Stimulated activated CD8-positive, alpha-beta memory T cell treated with anti-CD3 and anti-CD28 coated beads, Interleukin-4, amount 100 ng/mL, for 4 hours (primary cell): ENCODE measurements at places on chromosomes 4 and X.

GRCh38 chr4:59175617-59176016 is 2024.5 kb upstream of the ADGRL3 start:
- no peak for DNase-seq

DNA sequence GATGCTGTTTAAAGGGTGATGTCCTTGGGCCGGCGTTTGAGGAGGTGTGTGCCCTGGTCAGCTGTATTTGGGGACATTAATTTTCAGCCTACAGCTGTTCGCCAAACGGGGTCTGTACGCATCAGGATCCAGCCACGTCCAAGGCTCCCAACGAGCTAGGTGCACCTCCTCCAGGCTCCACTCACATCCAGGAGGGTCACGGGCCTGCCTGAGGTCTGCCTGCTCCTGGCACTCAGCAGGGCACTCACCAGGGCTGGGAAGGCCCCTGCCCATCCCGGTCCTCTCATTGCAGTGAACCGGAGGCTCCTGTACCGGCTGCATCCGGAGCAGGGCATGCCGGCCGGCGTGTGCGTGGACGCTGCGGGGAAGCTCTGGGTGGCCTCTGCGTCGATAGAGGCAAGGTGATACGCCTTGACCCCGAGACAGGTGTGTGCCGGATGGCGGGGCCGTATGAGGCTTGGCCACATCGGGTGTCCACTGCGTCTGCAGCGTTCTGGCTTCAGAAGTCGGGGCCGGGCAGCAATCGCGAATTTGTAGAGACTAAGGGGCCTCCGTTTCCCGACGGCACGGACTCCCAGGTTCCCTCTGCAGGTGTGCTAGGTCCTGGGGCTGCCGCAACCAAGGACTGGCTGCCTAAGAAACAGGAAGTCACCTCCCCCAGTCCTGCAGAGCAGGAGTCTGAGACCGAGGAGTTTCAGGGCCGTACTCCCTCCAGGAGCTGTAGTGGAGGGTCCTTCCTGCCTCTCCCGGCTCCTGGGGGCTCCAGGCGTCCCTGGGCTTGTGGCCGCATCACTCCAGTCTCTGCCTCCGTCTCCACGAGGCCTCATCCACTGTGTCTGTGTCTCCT is 27.5 kb upstream of the PLCXD1 start:
- no peak for DNase-seq

DNA sequence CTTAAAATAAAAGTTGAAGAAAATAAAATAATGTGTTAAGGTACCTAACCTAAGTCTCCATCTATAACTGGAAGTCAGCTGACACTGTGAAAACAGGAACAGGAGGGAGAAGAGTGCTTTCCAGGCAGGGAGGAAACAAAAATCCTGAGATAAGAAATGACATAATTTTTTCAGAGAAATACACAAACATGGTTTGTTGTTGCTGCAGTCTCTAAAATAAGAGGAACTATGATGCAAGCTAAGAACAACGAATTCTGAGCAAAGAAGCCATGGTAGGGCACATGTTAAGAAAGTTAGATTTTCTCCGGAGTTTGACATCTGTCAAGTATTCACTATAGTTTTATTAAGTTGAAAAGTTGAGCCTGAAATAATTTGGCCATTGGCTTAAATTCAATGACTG is 26.9 kb downstream of the PAPSS1 start:
- no peak for DNase-seq

GRCh38 chrX:386768-387575 is at the start of gene PPP2R3B:
PPP2R3B (minus strand) TSS chrX:386907; CDS start chrX:386691, 216 bp downstream.
- DNase-seq = peak; percentile 96

- no peak for DNase-seq
Measured at GRCh38 chrX:108341947-108342346, 96.3 kb downstream of the COL4A6 start.

- DNase-seq = no peak
Measured at GRCh38 chr4:67712000-67712625, 11.2 kb upstream of the UBA6 start.

GRCh38 chrX:103688946-103689345 is 2.4 kb upstream of the MORF4L2 start:
- no peak for DNase-seq

GRCh38 chrX:72094894-72095293 is 36.8 kb downstream of the RTL5 start:
- DNase-seq = peak; percentile 11

DNA sequence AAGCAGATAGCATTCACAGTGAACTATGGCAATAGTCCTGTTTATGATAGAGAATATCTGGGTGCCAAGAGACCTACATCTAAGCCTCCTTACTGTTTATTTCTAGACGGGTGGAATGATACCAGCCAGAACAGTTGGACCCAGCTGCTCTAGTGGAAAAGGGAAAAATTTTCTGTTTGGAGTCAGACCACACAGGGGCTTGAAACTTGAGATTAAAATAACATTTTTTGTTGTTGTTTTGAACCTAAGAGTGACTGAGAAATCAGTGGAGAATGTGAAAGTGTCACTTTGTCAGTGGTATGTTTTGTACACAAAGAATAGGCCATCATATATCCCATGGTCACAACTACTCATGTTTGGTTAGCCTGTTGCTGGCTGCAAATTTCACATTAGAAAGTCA is 105.7 kb downstream of the AGTR2 start:
- DNase-seq = no peak

GRCh38 chrX:13051529-13052172 is 7.2 kb upstream of the FAM9C start:
- DNase-seq = no peak

- DNase-seq = no peak
Measured at GRCh38 chrX:71053217-71053621, 14.9 kb downstream of the SNX12 start.

- no peak for DNase-seq
Measured at GRCh38 chr4:21512353-21512752, 436.2 kb downstream of the KCNIP4 start.

DNA sequence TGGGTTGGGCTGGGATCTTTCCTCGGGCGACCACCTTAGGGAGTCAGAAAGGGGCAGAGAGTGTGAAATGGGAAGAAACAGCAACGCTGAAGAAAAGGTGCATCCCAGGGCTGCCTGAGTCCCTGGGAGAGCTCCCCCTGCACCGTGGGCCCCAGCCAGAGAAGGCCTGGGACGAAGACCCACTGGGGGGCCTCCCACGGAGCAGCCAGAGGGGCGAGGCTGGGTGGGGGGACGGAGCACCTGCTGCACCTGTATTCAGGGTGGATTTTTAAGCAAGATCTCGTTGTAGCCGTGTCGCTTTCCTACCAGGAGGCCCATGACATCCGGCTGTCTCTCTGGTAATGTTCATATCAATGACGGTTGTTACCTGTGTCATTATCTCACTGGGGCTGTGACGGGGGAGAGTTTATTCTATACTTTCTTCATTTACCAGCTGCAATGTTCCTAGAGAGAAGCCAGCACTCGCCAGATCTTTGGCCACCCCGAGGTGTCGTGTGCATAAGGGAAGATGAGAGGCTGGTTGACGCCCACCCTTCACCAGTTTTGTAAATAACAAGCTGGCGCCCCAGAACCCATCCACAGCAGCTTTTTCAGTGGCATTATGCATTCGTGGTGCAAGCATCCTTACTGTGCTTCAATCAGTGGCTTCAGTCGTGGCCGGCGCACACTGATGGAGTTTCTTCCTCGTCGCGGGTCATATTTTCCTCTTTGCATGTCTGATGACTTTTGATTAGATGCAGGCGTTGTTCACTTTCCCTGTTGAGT is 5.6 kb upstream of the PCGF3 start:
- no peak for DNase-seq

GRCh38 chr4:2761035-2761923 is 5.1 kb upstream of the TNIP2 start:
- no peak for DNase-seq

DNA sequence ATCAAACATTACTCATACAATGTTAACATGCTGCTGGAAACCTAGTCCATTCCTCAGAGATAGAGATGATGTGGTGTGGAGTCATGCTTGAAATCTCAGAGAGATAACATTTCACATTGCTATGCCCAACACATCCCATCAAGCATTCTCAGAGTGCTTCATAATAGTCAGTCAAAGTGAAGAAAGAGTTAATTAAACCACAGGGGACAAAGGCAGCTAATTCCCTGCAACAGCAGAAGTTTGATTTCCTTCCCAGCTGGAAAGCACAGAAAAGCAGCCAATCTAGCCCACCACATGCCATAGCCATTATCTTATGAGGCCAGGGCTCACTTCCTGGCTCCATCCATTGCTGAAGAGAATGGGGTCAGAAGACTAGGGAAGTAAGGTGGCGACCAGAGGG is 8.9 kb downstream of the KDR start:
- DNase-seq = no peak

DNA sequence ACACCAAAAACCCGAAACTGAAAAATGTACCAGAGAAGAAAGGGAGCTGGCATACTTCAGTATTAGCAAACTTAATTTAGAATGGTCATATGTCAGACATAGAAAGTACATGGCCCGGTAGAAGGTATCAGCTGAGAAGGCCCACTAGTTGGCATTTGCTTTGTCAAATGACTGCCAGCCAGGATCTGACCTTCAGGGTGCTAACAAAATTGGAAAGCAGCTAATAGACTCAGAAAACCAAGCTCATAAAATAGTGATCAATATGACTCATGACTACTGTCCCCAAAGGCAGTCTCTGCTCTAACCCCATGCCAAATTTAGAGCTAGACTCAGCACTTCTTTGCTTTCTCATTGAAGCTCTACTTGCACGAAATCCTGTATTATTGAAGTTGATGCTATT is 342.7 kb downstream of the PDGFC start:
- DNase-seq = no peak

DNA sequence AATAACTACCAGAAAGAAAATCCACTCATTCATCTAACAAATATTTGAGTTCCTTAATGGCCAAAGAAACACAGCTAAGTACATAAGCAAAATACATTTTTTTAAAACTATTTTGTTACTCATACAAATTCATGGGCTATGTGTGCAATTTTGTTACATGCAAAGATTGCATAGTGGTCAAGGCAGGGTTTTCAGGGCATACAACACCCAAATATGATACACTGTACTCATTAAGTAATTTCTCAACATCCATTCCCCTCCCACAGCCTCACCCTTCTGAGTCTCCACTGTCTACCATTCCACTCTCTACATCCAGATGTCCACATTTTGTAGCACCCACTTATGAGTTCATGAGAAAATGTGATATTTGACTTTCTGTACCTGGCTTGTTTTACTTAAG is 58.2 kb downstream of the BRWD3 start:
- no peak for DNase-seq

- DNase-seq = no peak
Measured at GRCh38 chr4:168516841-168517240, 20.0 kb downstream of the PALLD start.

DNA sequence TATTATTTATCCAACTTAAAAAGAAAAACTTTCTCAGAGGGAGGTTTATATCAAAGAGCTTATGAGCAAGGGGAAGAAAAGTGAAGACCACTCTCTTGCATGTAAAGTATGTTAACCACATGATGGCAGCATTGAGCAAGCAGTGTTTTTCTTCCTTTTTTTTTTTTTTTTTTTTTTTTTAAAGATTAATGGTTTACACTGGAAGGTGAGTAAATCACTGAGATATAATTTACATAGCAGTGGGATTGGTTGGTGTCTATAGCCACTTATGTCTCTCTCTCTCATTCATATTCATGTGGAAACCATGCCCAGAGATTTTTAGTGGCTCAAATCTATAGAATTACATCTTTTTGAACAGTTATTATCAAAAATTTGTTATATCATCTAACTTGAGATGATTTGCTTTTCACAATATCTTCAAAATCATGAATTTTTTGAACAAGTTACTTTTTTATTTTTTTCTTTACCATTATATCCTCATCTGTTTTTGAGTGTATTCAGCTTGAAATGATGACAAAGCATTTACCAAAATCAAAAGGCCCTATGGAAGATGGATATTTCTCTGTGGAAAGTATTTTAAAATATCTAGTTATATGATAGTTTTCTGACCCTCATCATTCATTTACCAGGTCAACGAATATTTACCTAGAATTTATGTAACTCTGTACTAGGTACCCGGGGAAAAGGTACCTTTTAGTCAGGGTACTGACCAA is 31.6 kb downstream of the MTHFD2L start:
- DNase-seq = no peak

- no peak for DNase-seq
Measured at GRCh38 chrX:45571453-45571852, 370.8 kb upstream of the DIPK2B start.

DNA sequence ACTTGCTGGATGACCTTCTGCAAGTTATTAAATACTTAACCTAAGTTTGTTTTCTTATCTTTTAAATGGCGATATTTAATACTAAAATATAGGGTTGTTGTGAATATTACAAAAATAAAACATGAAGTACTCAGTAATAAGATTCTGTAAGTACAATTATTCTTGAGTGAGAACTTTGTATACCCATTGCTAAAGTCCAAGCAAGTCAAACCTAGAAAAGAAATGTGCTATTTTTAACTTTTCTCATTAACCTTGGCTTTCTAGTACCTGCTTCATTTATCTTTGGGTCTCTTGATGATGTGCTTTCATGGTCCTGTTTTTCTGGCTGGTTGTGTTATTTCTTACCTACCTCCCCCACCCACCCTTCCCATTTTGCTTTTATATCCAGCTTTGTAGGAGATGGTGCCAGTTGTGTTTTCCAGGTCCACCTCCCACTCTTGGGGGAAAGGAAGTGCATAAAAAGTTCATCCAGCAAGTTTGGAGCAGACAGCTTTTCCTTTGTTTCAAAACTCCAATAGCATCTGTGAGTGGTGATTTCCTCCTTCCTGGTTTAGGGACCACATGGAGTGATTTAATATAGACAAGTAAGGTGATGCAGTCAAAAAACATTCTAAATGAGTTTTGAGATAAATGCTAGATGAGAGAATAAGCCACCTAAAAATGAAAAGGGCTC is 7.5 kb upstream of the CXCL8 start:
- DNase-seq = no peak

DNA sequence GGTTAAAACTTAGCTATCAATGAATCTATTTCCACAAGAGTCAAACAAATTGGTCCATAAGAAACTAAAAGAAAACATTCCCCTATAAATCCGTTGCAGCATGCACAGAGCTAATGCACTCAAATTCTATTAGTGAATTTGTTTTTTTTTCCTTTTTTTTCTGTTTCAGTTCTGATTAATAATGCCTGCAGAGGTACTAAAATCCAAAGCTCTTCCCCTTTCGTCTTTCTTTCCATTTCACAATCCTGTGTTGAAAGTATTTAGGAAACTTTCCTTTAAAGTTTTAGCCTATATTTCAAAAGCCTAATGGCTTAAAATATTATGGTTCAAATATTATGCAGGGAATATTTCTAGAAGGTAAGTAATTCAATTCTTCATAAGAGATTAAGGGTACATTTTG is 45.9 kb upstream of the VEGFD start:
- no peak for DNase-seq

- no peak for DNase-seq
Measured at GRCh38 chr4:24470666-24471485, 113.5 kb downstream of the DHX15 start.

- DNase-seq = no peak
Measured at GRCh38 chr4:36282503-36283030, 1.2 kb downstream of the DTHD1 start.

DNA sequence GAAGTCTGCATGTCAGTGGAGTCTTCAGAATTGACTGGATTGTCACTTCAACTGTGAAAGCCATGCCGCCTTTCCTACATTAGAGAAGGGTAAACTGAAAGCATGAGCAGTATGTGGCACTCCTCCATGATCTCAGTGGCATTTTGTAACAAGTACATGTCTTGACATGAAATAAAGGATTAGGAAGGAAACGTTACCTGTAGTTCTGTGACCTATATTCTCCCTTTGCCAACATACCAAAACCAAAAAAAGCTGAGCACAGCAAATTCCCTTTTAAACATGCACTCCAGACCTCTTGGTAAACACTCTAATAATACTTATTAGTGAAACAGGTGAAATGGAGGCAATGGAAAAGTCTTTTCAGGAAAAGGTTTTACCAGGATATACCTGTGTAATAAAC is 344.2 kb downstream of the GRIA2 start:
- DNase-seq = no peak

- no peak for DNase-seq
Measured at GRCh38 chr4:183071222-183071621, 27.8 kb upstream of the WWC2 start.
